ENCODE measurements at places on chromosomes 2 and 18.
A peak's percentile ranks its signal among the peaks of the same experiment; 100 is the strongest.

DNA sequence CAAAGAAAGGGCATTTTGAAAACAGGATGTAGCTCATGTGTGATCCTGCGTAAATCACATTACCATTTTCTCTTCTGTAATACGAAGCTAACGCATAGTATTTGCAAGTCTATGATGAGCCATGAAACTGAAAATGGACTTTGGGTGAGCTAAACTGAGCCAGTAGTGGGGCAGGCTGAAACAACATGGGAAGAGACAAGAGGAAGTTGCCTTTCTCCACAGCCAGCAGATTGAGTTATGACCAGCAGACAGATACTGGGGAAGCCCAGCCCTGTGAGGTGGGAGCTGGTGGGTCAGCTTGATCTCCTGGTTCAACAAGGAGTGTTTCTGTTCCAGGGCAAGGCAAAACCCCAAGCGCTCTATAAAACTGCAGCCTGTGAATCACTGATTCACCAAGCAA lies 11.8 kb downstream of the CYRIA start:
- no peak for DNase-seq

- no peak for DNase-seq
These were observed 1328.7 kb upstream of the NXPH2 start for GRCh38 chr2:140108706-140109475.

- no peak for DNase-seq
These were observed 238.2 kb downstream of the GCA start for GRCh38 chr2:162581959-162582798.

GRCh38 chr2:66555501-66556324 lies 120.8 kb downstream of the MEIS1 start:
- DNase-seq = no peak

DNA sequence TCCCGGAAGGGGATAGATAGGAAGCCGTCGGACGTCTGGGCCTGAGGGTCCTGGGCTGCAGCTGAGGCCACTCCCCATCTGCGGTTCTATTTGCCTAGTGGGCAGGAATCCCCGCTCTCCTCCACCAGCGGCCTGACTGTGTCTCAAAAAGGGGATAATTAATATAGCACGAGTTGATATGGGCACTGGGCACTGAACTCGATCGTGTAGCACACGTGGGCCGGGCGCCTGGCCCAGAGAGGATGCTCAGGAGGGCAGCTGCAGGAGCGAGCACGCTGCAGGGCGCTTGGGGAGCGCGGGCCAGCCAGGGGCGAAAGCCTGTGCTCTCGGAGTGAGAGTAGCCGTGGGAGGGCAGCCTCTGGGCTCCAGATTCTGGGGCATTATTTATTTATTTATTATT lies 8.8 kb upstream of the GBX2 start:
- DNase-seq = no peak

DNA sequence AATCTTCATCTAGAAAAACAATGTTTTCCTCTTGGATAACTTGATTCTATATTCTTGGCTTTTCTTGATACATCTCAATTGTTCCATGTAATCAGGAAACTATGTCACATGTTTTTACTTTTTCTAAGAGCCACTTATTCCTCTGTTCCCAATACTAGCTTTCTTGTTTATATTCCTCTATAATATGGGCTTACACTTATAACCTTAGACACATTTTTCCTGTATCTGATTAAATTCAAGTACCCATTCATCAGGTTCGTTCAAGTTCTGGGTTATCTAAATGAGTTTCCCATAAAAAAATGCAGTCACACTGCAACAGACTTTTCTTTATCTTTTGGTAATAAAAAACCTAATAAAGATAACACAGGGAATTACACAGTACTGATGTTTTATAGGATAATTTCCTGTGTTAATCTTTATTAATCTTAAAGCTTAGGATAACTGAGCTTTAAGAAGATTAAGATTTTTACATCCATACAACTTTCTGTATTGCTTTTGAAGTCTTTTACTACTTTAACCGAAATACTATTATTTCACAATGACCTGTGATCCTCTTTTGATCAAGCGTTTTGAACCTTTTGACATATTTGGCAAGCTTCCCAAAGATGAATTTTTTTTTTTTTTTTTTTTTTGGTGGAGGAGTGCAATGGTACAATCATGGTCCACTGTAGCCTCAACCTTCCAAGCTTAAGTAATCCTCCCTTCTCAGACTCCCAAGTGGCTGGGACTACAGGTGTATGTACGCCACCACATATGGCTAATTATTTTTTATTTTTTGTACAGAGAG lies 44.3 kb upstream of the C2orf66 start:
- DNase-seq = no peak

- no peak for DNase-seq
These were observed 135.0 kb upstream of the ZNF804A start for GRCh38 chr2:184463102-184463865.

GRCh38 chr2:168244318-168244717 lies 3.1 kb downstream of the STK39 start:
- DNase-seq = no peak

DNA sequence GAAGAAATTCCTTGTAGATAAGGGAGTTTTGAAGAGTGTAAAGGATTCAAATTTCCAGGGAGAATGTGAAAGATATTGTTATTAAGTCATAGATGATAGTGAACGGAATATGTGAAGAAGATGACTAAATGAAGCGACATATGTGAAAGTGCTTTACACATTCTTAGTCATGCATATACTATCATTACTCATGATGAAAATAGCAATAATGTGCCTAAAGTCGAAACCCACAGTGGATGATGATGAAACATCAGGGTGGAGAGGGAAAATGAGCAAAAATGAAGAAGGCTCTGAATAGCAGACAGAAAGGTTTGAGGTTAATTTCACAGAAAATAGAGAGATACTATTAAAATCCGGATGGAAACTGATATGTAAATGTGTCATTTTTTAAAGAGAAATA lies 1237.1 kb downstream of the LRP1B start:
- DNase-seq = peak; percentile 18

DNA sequence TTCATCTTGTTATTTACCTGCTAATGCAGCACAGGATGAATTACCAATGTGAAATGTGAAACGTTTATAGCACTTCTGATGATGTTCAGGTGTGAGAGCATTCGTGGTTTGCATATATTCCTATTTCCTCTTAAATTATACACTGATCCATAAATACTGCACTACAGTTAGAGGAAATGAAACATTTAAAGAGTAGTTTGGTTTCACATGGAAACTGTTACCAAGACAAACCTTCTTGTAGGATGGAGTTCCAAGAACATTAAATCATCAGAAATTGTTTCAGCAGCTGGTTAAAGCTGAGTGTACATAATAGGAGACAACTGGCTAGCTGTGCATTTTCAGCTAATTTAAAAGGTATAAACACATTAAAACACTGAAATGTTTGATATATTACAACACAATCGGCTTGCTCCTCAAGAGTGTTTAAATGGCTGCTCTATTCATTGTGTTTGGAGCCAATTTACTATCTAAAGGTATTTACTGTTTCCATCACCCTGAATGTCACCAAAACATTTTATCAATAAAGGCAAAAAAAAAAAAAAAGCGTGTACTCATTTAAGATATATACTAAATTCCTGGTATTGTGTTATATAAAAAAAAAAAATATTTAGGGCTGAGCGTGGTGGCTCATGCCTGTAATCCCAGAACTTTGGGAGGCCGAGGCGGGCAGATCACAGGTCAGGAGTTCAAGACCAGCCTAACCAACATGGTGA lies 100.6 kb downstream of the DYM start:
- peak; percentile 64 for DNase-seq

DNA sequence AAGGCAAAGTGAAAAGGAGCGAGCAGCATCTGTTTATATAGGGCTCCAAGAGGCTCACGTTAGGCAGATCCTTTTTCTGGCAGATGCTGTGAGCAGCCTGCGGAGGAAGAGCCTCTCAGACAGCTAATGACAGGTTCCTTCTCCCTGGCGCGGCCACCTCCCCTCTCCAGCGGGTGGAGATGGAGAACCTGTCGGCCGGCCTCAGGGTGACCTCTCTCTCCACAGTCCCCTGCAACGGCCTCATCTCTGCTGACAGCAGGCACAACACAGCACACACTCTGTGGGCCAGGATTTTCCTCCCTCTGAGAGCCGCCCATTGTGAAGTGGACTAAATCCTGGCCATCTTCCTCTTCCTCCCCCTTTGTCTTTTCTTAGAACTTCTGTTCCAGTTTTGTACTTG lies 119.8 kb downstream of the PRKCE start:
- DNase-seq = no peak

DNA sequence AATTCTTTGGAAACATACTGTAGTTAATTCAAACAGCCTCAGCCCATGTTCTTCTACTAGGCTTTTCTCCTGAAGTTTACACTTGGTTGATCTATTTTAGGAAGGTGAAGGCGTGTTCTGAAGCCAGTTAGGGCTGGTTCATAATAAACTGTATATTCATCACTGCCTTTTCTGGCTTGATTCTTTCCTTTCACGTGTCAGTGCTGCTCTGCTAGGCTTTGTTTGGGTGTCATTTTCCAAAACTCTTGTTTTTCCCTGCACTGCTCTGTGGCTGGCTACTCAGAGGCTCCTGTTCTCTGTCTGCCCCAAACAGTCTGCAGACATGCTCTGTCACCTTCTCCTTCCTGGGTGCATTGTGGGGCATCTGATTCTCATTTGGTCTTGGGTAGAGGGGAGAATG lies 136.1 kb downstream of the PARD3B start:
- DNase-seq = no peak

GRCh38 chr2:231545105-231545902 lies 15.1 kb upstream of the NMUR1 start:
- DNase-seq = no peak

- DNase-seq = no peak
These were observed 40.2 kb downstream of the LMAN2L start for GRCh38 chr2:96699621-96700020.

GRCh38 chr2:65057054-65057375 lies 799 bp downstream of the CEP68 start:
- DNase-seq = no peak

- DNase-seq = no peak
These were observed 690.5 kb downstream of the ADCYAP1 start for GRCh38 chr18:1595195-1595594.

GRCh38 chr2:235195921-235196320 lies 244.1 kb downstream of the SH3BP4 start:
- no peak for DNase-seq

- no peak for DNase-seq
These were observed 163.2 kb downstream of the KCNE4 start for GRCh38 chr2:223215254-223215516.

- no peak for DNase-seq
These were observed 5.5 kb downstream of the NPC1 start for GRCh38 chr18:23580677-23581367.

DNA sequence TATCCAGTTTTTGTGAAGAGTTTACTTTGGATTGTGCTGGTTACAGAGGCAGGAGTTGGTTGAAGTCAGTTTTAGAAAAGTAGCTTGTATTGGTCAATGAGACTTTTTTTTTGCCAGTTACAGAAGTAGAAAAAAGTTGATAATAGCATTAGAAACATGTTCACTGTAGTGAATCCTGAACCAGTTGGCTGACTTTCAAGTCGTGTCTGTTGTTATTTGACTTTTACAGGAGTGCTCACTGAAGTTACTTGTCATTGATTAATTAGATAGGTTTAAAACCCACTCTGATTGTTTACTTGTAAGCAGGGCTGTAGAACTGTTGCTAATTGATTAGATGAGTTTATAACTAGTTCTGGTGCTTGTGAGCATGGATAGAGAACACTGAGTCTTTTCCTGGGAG lies 312.0 kb upstream of the VWC2L start:
- no peak for DNase-seq

DNA sequence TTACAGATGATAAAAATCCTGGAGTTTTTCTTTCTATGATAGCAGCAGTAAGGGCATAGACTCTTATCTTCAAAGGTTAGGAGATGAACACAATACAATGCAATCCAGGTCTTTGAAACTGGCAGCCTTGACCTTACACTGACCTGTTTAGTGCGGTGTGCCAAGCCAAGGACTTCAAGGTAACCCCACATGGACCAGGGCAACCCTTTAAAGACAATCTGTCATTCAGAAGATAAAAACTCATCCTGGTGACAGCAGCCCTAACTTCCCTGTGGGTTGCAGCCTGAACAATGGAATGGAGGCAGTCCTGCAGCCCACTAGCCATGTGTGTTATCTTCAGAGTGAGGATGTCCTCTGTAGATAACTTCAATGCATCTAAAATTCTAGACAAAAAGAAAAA lies 78.1 kb downstream of the RTTN start:
- DNase-seq = no peak

GRCh38 chr18:46480226-46480625 lies 176.8 kb downstream of the LOXHD1 start:
- DNase-seq = no peak

DNA sequence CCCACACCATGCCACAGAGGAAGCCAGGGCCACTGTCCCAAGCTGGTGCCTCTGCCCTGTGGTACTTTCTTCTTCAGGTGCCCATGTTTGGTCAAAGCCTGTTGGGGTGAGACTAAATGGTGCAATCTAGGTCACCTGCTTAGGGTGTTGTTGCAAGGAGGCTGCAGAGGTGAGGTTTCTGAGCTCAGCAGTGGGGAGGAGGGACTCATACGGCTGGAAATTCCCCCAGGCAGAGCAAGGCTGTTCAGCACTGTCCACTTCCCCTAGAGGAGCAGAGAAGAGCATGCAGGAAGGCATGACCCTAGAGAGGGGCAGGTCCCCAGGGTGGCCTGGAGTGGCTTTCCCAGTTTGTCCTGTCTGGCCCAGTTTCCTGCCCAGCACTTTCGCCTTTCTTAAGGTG lies 211.0 kb downstream of the HAUS1 start:
- no peak for DNase-seq

DNA sequence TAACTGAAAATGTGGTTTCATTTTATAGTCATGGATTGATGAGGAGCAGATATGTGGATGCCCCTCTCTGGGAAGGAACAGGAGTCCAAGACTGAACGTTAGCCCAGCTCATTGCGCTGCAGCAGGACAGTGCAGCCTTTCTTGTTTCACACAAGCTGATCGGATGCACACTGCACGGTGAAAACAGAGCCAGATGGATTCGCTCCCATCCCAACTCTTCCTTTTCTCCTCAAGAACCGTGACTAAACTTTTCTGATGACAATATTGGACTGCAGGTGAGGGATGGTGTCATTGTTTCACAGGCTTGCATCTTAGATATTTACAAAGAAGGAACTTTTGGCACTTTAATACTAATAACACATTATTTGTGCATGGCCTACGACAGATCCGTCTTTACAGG lies 33.8 kb upstream of the COPS8 start:
- no peak for DNase-seq

DNA sequence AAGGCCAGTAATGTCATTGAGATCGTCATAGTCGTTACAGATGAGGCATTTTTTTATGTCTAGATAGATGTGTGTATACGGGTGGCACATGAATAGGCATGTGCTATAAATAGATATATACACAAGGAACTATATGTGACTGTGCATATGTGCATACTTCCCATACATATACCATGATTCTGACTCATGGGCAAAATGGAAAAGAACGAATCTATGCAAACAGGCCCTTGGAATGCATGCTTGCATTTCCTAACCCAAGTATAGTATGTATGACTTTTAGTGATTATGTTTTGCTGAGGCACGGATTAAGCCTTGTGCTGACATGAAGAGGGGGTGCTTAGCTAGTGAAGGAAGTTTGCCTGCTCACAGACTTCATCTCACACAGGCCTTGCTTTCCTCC lies 111.7 kb downstream of the BCL11A start:
- DNase-seq = no peak

- DNase-seq = no peak
These were observed 198.9 kb upstream of the RND3 start for GRCh38 chr2:150686391-150686790.

Data from GM04504 (cell line).